Activated CD8-positive, alpha-beta memory T cell treated with anti-CD3 and anti-CD28 coated beads for 24 hours (primary cell): ENCODE measurements at places on chromosomes 2 and 18.
A peak's percentile ranks its signal among the peaks of the same experiment; 100 is the strongest.

GRCh38 chr2:48249631-48250473, 280.1 kb upstream of the STON1 start:
- DNase-seq = no peak

DNA sequence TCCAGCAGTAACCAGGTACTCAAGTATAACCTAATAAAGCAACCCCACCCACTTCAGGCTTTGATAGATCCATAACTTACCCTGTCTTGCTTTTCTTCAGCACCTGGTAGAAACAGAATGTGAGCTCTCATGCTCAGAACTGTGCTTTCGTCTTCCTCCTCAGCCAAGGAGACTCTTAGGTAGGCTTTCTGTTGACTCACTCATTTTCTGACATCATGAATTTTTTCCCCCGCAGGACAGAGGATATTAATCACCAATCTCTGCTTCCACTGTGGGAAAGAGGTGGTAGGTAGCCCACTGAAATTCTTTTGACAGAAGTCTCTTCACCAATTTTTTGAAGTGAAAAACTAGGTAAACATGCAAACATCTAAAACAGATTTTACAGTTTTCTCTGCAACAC, 241.2 kb upstream of the KCNJ3 start:
- no peak for DNase-seq

DNA sequence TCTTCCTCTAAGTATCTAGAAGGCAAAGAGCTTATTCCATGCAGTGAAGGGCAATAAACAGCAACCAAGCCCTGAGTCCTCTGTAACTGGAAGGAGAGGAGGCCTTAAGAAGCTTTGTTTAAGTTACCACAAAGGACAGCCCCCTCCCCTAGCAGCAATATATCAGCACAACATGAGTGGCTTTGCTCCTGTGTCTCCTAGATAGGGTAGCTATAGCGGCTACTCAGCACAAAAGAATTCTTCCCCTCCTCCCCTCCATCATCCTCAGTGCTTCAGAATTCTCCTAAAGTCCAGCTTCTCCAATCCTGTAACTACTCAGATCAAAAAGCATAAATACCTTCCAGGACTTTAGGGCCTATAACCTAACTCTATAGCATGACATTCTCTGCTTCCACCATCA, 16.5 kb downstream of the SUMO1 start:
- DNase-seq = no peak

- no peak for DNase-seq
These were observed 27.8 kb downstream of the SLC14A1 start for GRCh38 chr18:45751766-45752165.

DNA sequence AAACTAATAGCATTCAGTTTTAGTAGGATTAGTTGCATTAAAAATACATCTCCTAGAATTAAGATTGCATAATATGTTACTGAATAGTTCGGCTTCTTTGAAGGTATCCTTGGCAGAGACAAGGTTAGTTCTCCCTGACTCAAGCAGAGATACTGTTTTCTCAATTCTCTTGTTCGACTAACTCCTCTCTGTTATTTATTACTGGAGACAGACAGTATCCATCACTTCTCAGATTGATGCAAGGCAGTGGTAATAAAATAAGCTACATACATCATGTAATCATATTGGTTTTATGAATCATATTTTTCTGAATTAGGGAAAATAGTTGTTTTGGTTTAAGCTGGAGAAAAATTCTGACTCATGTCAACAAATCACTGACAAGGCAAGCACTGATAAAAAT, 134.8 kb downstream of the SLC8A1 start:
- no peak for DNase-seq

GRCh38 chr2:53484531-53484930, 283.1 kb upstream of the CHAC2 start:
- DNase-seq = no peak

- DNase-seq = no peak
These were observed 218.9 kb downstream of the PARD3B start for GRCh38 chr2:204763974-204764703.

- no peak for DNase-seq
These were observed 70.9 kb upstream of the EML6 start for GRCh38 chr2:54652540-54652939.

DNA sequence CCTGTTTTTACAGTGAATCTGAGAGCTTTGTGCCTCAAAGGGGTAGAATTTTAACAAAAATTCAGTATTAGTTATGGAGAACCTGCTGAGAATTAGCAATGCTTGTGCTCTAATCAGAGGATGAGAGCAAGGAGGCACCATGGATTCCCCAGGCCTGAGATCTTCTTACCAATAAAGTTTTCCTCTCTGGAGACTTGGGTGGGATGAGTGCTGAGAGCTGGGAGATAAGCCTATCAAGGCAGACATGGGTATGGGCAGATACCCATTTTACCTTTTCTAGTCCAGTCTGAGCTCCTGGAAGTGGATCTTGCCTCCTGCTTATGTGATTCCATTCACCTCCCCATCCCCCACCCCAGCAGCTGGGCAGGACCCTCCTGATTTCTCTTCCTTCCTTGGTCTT, 53.9 kb downstream of the BMP10 start:
- DNase-seq = no peak

DNA sequence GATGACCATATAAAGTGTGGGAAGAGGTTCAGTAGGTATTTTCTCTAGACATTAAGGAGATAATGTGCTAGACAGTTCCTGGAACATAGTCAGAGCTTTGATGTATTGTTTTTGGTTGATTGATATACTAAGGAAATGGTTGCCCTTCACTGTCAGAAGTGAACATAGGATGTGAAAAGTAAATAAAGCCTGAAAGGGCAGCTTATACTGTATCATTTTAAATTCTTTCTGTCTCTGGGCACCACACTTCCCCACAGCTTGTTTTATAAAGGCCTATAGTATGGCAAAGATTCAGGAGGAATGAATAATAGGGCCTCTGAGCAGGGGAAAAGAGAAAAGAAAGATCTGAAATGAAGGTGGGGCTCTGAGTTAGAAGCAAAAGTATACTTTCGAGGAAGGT, 72.7 kb upstream of the ITPRID2 start:
- DNase-seq = no peak

GRCh38 chr2:42839809-42840501, 47.6 kb upstream of the HAAO start:
- no peak for DNase-seq

- no peak for DNase-seq
These were observed 38.1 kb downstream of the SMAD4 start for GRCh38 chr18:51068105-51068504.

GRCh38 chr2:168428431-168428830, 27.6 kb upstream of the CERS6 start:
- no peak for DNase-seq

- DNase-seq = no peak
These were observed 2.1 kb downstream of the ZNF532 start for GRCh38 chr18:58866773-58867150.

- no peak for DNase-seq
These were observed 23.5 kb downstream of the CYRIA start for GRCh38 chr2:16642088-16642487.

DNA sequence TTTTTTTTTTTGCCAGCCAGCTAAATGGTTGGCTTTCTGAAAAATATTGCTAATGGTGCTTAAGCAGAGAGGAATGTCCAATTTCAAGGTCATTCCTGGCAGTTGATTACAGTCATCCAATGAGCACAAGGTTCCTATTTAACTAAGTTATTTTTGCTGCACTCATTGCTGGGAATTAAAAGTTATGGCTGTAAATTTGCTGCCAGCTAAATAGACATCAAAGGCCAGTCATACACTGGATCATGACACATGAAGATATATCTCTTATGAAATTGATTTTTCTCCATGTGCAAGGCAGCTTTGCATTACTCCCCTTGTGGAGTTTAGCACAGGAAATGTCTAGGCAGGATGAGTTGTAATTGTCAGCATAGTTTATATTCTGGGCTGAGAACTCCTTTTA, 1898.4 kb upstream of the CELF4 start:
- DNase-seq = no peak

GRCh38 chr2:234462218-234462992, 34.5 kb downstream of the ARL4C start:
- DNase-seq = no peak

DNA sequence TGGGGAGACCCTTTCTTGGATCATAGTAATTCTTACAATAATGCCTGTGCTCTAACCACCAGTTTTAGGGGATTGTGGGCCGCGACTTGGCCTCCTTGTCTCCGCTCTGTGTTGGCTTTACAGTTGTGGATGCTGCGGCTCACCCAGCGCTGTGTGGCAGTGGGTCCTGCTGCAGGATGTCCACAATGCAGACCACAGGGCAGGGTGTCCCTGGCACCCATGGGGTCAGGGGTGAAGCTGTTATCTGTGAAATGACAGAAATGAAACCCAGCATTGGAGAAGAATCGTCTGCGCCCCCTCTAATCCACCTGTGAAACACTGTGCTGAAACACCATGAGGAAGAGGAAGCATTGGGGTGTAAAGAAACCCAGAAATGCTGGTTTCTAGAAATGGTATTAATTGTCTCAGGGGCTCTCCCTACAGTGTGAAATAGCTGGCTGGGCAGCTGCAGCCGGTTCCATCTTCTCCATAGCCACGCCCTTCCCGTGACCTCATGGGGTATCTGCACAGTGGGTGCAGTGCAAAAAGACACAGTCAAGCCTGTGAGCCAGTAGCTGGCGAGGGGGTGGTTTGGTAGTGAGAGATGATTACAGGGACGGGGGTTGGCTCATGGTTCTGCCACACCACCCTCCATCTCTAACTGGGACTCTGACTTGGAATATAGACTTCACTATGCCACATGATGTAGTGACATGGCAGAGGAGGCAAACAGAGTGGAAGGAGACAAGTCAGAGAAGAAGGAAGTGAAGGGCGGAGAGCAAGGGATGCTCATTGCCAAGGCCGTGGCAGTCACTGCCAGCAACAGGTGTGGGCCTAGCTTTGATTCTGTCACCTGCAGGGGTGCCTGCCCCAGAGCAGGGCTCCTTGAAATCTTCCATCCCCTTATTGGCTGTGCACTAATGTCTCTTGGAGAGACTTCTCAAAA, 16.2 kb downstream of the INPP4A start:
- peak; percentile 84 for DNase-seq

- no peak for DNase-seq
These were observed 156.0 kb downstream of the TANC1 start for GRCh38 chr2:159124441-159124911.

DNA sequence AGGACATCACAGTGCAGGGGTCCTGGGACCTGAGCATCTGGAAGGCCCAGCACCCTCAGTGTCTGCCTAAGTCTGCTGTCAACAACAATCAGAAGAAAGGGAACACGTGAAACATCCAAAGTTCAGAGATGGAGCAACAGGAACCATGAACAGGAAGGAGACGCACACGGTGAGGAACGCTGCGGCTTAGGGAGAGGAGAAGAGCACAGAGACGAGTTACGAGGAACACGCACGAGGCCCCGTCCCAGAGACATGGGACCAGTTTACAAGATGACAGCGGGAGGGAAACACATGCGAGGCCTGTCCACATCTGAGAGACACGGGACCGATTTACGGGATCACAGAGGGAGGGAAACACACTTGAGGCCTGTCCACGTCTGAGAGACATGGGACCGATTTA, 2.9 kb upstream of the KCNG2 start:
- no peak for DNase-seq

DNA sequence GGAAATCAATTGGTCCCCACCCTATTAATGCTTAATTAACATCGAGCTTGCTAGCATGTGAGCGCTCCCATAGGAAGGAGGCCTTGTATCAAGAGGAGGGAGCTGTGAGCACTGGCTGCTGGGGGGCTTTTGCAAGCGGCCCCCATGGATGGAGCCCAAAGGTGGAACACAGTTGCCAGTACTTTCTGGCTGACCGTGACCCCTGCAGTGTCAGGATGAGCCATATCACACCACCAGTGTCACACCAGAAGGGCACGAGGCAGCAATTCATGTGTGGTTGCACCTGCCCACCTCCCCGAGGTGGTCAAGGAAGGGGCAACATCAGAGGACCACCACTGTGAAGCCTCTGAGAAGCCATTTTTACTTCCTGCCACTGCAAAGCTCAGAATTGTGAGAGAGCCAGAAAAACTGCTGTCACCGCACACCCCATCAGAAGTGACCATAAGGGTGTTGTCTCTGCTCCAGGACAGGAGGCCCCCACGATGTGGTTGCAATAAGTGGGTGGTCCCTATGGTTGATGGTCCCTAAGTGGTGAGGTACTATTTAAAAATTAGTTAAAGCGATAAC, 99.8 kb upstream of the RAB6C start:
- DNase-seq = peak; percentile 44

- DNase-seq = no peak
These were observed 117.8 kb downstream of the DYM start for GRCh38 chr18:49342690-49343089.
